Omental fat pad (tissue), 4 donors: ENCODE measurements at places on chromosomes 1 and 21. TPM values are rescaled to one million over a fixed set of nuclear protein-coding genes. Genes with fewer than 3 reads are reported as not detected.

Gene SUSD4
- total RNA-seq: 0.24 TPM

Gene C1QC
- 224 TPM for total RNA-seq

Gene SELENON
- total RNA-seq: 52.0 TPM

Gene OR2T11
- not detected for total RNA-seq

Gene CSF3R
- 258 TPM for total RNA-seq

Gene TNFAIP8L2
- 16.4 TPM for total RNA-seq

Gene FAF1
- total RNA-seq: 37.9 TPM

Gene PAPPA2
- total RNA-seq: 5.6 TPM

Gene OR6N1
- not detected for total RNA-seq

Gene IKBKE
- 5.8 TPM for total RNA-seq

Gene PCP4L1
- total RNA-seq: 0.63 TPM

Gene PDZK1IP1
- total RNA-seq: 25.5 TPM

Gene VHLL
- not detected for total RNA-seq

Gene LEFTY1
- total RNA-seq: not detected

Gene UTS2
- not detected for total RNA-seq

Gene CLCN6
- 14.4 TPM for total RNA-seq

Gene PADI6
- total RNA-seq: not detected

Gene DUSP10
- total RNA-seq: 12.7 TPM

Gene SLC2A1
- total RNA-seq: 13.4 TPM

Gene PALMD
- 116 TPM for total RNA-seq

Gene GCSAML
- 2.3 TPM for total RNA-seq

Gene FAM163A
- total RNA-seq: 0.13 TPM

Gene KRTAP19-2
- not detected for total RNA-seq

Gene PLA2G2C
- total RNA-seq: not detected

Gene HSD3B2
- total RNA-seq: 0.63 TPM

Gene TRABD2B
- 2.6 TPM for total RNA-seq

Gene NUF2
- total RNA-seq: 0.95 TPM

Gene ADIPOR1
- 117 TPM for total RNA-seq

Gene FAM177B
- 1.1 TPM for total RNA-seq

Gene ATP6V1G3
- total RNA-seq: not detected

Gene ABCA4
- 0.38 TPM for total RNA-seq

Gene TNFRSF1B
- 122 TPM for total RNA-seq

Gene ADPRS
- 43.2 TPM for total RNA-seq

Gene SH2D1B
- total RNA-seq: 0.47 TPM

Gene PDXK
- 79.0 TPM for total RNA-seq

Gene NHLH1
- total RNA-seq: not detected

Gene PGLYRP3
- total RNA-seq: not detected

Gene CCSAP
- 6.0 TPM for total RNA-seq

Gene ITLN2
- not detected for total RNA-seq

Gene XCL1
- total RNA-seq: 0.28 TPM

Gene SPRR1A
- not detected for total RNA-seq

Gene EPHB2
- total RNA-seq: 5.5 TPM

Gene KCND3
- total RNA-seq: 10.9 TPM

Gene NIBAN1
- total RNA-seq: 34.7 TPM

Gene CFH
- total RNA-seq: 65.1 TPM

Gene ATP1A4
- 1.6 TPM for total RNA-seq

Gene HNRNPU
- 372 TPM for total RNA-seq

Gene ZMYND12
- total RNA-seq: 0.82 TPM

Gene AGMAT
- 0.44 TPM for total RNA-seq

Gene GNAT2
- not detected for total RNA-seq

Gene TMEM81
- 2.8 TPM for total RNA-seq
